ENCODE measurements at places on chromosomes 13 and 19. TPM values are rescaled to one million over a fixed set of nuclear protein-coding genes. Genes with fewer than 3 reads are reported as not detected.

Gene CFD
- total RNA-seq: 1.3 TPM

GRCh38 chr19:5824751-5825150 is 14.8 kb downstream of the FUT6 start:
- DNase-seq: no peak

Gene CALR3
- total RNA-seq: not detected

GRCh38 chr13:61258185-61258584 is 157.5 kb downstream of the PCDH20 start:
- DNase-seq: no peak

- DNase-seq: no peak
Observed at GRCh38 chr13:80574113-80574850, 233.4 kb upstream of the SPRY2 start.

DNA sequence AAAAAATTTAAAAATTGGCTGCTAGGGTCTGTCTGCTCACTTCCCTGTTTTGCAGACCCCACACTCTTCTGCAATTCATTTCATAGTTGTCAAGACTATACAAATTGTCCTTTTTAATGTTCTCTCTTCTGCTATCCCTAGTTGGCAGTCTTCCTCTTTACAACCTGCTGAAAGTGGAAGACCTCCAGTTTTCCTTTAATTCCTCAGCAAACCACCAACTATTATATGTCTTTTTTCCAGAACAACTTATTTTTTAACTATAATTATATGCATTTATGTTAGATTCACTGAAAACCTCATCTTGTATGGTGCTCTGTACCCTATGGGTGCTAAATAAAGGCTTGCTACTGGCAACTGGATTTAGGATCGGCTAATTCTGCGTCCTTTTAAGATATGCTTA is 1.1 kb upstream of the PHF11 start:
- no peak for DNase-seq

Gene CATSPERD
- total RNA-seq: not detected

GRCh38 chr13:32590266-32590665 is 4.0 kb downstream of the PDS5B start:
- no peak for DNase-seq

DNA sequence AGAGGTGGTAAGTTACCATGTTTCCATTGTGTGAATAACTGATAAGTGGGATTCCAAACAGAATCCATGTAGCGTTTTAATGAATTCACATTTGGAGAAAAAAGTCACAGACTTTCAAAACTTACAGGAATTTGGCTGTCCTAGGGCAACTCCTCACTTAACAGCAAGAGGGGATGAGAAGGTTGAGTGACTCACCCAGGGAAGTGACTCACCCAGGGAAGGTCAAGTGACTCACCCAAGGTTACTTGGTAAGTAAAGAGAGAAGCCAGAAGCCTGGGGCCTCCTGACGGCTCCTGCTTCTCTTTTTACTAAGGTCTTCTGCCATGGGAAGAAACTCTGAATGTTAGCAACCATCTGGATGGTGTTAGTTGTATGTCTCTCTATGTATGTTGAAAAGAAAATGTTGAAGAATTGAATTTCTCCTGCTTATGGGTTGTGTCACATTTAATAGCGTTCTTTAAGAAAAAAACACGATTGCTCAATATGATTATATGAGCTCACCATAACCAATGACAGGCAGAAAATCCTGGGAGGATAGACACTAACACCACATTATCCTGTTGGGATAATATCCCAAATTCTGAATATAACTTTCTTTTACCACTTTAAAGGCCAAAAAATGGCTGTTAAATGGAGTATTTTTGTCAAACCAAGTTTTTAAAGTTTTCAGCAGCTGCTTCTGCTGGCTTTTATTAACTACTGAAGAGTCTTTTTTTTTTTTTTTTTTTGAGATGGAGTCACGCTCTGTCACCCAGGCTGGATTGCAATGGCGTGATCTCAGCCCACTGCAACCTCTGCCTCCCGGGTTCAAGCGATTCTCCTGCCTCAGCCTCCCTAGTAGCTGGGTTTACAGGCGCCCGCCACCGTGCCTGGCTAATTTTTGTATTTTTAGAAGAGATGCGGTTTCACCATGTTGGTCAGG is 195.6 kb downstream of the GGACT start:
- DNase-seq: no peak

DNA sequence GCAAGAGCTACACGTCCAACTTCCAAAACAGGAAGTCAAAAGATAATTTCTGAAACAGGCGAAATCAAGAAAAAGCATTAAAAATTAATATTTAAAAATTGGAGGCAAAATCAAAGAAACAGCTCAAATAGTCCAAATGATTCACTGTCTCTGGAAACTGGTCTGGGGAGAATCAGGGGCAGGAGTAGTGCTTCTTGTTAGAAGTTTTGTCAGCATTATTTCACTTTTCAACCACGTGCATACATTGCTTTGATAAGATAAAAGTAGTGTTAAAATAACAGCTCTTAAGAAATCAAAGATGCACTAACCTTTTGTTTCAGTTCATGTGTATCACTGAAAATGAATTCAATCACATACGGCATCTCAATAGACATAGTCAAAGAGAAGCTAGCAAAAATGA is 53.8 kb downstream of the PARP4 start:
- no peak for DNase-seq

Gene TBXA2R
- total RNA-seq: not detected

DNA sequence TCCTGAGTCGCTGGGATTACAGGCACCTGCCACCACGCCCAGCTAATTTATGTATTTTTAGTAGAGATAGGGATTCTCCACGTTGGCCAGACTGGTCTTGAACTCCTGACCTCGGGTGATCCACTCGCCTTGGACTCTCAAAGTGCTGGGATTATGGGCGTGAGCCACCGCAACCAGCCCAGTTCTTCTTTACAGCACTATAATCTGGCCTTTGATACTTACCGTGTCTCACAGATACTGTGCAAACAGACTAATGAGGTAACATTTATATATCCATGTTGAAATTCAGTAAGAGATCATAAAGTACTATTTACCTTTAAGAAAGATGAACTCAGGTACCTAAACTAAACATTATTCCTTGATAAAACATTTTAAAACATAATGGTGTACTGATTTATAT is 121.8 kb upstream of the PRR20A start:
- DNase-seq: no peak

Gene SLC46A3
- 3.3 TPM for total RNA-seq

GRCh38 chr19:14310055-14310454 is 71.2 kb upstream of the ADGRE5 start:
- DNase-seq: no peak

GRCh38 chr13:45206340-45206739 is 5.5 kb upstream of the KCTD4 start:
- no peak for DNase-seq
